ENCODE measurements at places on chromosomes 12 and 14.

DNA sequence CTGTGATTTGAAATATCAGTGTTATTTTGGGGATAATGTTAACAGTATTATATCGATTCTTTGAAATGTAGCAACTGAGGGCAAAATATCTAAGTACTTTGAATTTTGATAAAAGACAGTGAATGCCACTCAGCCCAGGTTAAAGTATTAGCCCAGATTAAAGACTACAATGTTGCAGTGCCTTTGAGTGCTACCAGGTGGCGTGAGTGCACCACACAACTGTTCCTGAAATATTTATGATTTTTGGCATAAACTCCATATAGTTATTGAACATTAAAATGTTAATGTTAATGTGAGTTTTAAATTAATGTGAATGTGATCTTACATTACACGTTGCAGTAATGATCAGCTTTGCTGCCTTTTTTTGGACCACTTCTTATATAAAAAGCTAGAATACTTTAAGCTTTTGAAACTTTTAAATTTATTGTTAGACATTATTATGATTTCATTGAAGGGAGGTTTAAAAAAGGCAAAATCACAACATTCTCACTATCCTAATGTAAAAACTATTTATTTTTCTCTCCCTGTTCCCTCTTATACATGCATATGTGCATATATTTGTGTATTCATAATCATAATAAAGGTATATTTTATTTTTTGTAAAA is 22.5 kb downstream of the MRPS35 start:
- DNase-seq = peak; percentile 20

GRCh38 chr14:103773521-103773920 is 57.9 kb downstream of the ZFYVE21 start:
- no peak for DNase-seq

DNA sequence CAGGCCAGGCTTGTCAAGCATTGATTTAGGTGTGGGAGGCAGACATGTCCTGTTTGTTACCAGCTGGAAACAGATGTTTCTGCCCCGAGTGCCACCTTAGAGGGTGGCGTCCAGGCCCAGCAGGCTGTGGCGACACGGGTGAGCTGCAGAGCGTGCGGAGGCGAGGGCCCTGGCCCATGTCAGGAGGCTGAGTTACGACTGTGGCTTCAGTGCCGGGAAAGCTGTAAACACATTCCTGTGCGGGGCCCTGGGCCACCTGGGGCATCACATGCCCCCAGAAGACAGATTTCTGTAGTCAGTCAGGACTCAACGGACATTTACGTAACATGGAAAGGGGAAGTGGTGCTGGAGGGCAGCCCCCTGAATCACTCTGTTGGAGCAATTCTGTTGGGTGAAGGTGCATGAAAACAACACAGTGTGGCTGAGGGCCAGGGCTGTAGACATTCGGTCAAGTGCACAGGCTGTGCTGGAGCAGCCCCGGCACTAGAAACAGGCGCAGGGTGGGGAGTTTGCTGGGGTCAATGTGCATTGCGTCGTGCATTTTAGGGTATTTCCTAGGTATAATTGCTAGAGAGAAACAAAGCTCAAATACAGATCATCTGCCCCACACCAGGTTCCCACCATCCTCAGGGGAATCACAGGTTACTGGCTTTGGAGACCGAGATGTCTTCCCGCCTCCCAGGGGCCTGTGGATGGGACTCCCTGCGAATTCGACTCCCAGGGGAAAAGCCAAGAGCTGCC is 291.8 kb downstream of the TMEM121 start:
- DNase-seq = no peak

- DNase-seq = no peak
Measured at GRCh38 chr14:79093531-79093930, 923.4 kb downstream of the NRXN3 start.

DNA sequence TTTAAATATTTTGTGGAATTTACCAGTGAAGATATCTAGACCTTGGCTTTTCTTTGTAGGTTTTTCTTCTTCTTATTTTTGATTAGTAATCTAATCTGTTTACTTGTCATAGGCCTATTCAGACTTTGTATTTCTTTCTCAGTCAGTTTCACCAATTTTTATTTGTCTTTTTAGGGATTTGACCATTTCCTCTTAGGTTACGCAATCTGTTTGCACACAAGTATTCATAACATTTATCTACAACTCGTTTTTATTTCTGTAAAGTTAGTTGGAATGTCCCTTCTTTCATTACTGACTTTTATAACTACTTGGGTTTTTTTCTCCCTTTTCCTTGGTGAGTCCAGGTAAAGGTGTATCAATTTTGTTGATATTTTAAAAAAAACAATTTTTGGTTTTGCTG is 545.7 kb downstream of the AACS start:
- no peak for DNase-seq

- no peak for DNase-seq
Measured at GRCh38 chr14:61264651-61265050, 16.5 kb downstream of the TMEM30B start.

GRCh38 chr12:44372259-44372658 is 503.9 kb downstream of the NELL2 start:
- DNase-seq = no peak

DNA sequence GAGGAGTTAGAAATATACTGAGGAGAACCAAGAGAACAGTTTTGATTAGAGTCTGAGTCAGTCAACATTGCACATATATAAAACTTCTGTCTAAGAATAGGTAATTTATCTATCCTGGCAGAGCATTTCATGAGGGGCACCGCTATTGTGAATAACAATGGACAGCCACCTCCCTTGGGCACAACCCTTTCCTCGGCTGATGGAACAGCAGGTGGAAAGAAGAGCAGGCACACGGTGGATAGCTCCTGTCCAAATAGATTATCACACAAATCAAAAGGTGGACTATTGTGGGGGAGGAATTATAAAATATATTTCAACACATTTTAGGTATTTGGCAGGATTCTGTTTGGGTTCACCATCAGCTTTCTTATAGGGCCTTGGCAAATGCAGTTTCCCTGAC is 84.0 kb upstream of the PTPRB start:
- DNase-seq = no peak

DNA sequence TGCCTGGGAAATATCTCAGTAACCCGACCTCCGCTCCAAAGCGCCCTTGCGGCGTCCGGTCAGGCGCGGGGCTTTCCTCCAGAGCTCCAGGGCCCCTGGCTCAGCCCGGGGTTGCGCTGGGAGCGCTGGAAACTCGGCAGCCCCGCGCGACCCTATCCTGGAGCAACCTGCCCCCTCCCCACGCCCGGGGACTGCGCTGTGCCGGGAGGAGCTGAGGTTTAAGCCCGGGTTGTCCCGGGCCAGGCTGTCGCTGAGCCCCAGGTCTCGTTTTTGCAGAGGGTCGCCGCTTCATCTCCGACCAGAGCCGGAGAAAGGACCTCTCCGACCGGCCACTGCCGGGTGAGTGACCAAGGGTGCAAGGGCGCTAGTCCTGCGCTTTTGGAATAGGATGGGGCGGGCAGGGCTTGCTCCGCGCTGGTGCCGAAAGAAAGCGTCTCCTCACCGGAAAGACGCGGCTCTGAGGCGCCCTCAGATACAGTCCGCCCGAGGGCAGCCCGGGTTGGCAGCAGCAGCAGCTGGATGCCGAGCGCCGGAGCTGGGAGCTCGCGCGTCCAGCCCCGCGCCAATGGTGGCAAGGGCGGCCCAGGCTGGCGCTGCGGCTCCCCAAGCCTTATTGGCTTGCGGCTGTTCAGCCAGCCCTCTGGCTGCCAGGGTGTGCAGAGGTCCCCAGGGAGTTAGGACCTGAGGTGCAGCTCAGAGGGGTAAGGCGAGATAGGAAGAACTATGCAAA is 1.5 kb downstream of the SPX start:
- no peak for DNase-seq

Data from CD14-positive monocyte (primary cell).